ENCODE measurements at places on chromosomes 16 and 17. TPM values are rescaled to one million over a fixed set of nuclear protein-coding genes. Genes with fewer than 3 reads are reported as not detected.
A peak's percentile ranks its signal among the peaks of the same experiment; 100 is the strongest.

DNA sequence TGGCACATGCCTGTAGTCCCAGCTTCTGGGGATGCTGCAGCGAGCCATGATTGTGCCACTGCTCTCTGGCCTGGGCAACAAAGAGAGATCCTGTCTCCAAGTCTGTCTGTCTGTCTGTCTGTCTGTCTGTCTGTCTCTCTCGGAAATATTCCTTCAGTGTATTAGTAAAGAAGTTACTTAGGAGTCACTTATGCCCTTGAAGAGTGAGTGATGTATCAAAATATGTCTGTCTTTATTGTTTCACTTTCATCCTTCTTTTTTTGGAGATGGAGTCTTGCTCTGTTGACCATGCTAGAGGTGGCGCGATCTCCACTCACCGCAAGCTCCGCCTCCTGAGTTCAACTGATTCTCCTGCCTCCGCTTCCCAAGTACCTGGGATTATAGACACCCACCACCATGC lies 410.5 kb downstream of the WWOX start:
- no peak overlapping the region for H3K4me3 ChIP-seq
- peaks cover 2% of the 10 kb centered on the region for H3K4me1 ChIP-seq
- no peak for DNase-seq

The WWP2 gene
- total RNA-seq: 43.3 TPM

The PPL gene
- total RNA-seq: not detected

The ATP5PD gene
- total RNA-seq: 237 TPM

DNA sequence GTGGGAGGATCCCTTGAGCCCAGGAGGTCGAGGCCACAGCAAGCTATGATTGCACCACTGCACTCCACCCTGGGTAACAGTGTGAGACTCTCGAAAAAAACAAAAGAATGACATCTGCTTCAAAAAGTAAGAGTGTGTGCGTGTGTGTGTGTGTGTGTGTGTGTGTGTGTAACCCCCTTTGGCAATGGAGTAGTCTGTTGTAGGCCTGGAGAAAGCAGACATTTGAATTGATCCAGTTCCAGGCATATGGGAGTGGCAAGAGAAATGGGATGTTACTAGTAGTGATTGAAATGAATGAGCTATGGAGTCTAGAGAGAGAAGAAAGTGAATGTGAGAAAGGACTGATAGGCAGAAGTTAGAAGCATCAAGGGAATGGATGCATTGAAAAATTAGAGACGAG lies 9.9 kb downstream of the CASC3 start:
- peak overlapping the region; percentile 49 for H3K27ac ChIP-seq

GRCh38 chr16:67543036-67543435 lies 14.4 kb downstream of the RIPOR1 start:
- no peak overlapping the region for H3K27ac ChIP-seq
- no peak overlapping the region for H3K4me3 ChIP-seq
- H3K36me3 ChIP-seq: peaks cover 12% of the 10 kb centered on the region
- H3K4me1 ChIP-seq: peaks cover 29% of the 10 kb centered on the region

The SOST gene
- total RNA-seq: not detected

The KRT31 gene
- total RNA-seq: not detected

GRCh38 chr16:51763072-51763661 lies 612.1 kb upstream of the SALL1 start:
- no peaks in the 10 kb centered on the region for H3K4me1 ChIP-seq
- H3K4me3 ChIP-seq: no peak overlapping the region
- H3K27me3 ChIP-seq: peaks cover 12% of the 10 kb centered on the region
- DNase-seq: no peak
- H3K27ac ChIP-seq: no peak overlapping the region
- no peaks in the 10 kb centered on the region for H3K36me3 ChIP-seq

DNA sequence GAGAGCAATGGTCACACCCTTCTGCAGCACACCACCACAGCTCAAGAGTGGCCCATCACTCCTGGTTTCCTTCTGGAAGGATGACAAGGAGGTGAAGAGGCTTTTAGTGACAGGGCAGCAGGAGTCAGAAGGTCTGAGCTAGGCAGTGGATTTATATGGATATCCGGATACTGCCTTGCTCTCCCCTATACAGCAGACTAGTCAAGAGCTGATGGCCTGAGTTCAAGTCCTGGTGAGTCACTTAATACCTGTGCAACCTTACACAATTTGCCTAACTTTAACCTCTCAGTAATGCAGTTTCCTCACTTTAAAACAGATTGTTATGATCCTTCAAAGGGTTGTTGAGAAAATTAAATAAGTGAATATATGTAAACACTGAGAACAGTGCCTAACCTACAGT lies 22.9 kb downstream of the MYO18A start:
- no peak overlapping the region for H3K4me3 ChIP-seq
- peaks cover 32% of the 10 kb centered on the region for H3K4me1 ChIP-seq
- H3K27me3 ChIP-seq: no peaks in the 10 kb centered on the region
- DNase-seq: no peak

The PRSS27 gene
- total RNA-seq: 2.3 TPM

DNA sequence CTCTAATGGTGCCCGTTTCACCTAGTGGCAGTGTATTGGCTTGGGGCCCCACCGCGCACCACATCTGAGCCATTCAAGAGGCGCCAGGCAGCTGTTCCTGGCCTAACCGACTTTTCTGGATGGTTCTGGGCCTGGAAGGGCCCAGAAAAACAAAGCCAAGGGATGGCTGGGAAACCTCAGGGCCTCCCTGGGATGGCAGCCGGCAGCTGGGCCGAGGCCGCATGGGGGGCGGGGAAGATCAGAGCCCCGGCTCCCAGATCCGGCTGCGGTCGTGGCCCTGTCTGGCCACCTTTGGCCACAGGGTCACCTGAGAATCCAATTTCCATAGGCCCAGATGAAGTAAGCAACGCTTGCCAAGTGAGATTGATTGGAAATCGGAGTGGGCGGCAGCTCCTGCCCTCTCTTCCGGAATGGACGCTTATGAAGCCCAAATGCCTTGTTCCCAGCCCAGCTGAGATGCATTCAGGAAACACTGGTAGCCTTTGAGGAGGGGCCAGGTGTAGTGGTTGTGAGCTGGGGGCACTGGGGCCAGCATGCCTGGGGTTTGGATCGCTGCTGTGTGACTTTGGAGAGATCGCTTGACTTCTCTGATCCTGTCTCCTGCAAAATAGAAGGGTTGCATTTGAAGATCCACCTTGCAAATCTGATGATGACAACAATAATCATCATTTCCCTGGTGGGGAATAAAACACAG lies 163.8 kb upstream of the GSE1 start:
- no peaks in the 10 kb centered on the region for H3K27me3 ChIP-seq
- H3K36me3 ChIP-seq: no peaks in the 10 kb centered on the region
- H3K27ac ChIP-seq: no peak overlapping the region
- H3K4me3 ChIP-seq: no peak overlapping the region
- H3K4me1 ChIP-seq: peaks cover 30% of the 10 kb centered on the region

GRCh38 chr16:81693744-81694303 lies 85.3 kb upstream of the PLCG2 start:
- no peaks in the 10 kb centered on the region for H3K4me1 ChIP-seq
- DNase-seq: no peak

- DNase-seq: no peak
- no peaks in the 10 kb centered on the region for H3K36me3 ChIP-seq
- no peaks in the 10 kb centered on the region for H3K27me3 ChIP-seq
Observed at GRCh38 chr17:73612031-73612472, 32.2 kb downstream of the SDK2 start.

- peaks cover 14% of the 10 kb centered on the region for H3K4me1 ChIP-seq
- DNase-seq: peak; percentile 51
- H3K27me3 ChIP-seq: no peaks in the 10 kb centered on the region
- H3K27ac ChIP-seq: no peak overlapping the region
- H3K4me3 ChIP-seq: no peak overlapping the region
Observed at GRCh38 chr16:22217890-22218730, 12.0 kb downstream of the EEF2K start.

DNA sequence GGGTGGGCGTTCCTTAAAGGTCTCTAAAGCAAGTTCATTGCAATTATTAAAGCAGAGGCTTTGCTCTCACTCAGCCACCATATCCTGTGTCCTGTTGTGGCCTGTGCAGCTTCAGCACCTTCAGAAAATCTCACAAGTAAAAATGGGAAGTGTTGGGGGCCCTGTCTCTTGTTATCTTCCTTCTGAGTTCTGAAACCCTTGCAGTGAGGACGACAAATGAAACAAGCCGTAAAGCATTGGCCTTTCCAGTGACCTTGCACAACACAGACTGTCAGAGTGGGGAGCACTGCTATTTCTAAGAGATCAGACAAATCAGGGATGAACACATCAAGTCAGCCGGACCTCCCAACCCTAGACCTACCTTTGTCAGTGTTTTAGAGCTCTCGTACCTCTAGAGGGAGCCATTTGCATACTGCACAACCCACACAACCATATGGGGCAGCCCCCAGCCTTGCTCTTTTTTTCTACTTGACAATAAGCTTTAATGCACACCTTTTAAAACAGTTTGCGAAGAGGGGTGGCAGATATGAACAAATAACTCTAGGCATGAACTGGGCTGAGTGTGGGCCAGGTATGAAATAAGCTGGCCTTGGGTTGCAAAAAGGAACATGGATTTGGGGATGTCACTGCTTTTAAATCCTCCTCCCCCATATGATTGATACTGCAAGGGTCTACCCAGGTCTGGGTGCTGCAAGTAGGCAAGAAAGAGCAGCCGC lies 89.8 kb downstream of the KATNIP start:
- no peak overlapping the region for H3K4me3 ChIP-seq
- DNase-seq: peak; percentile 57
- no peak overlapping the region for H3K27ac ChIP-seq
- H3K36me3 ChIP-seq: peaks cover 4% of the 10 kb centered on the region
- H3K4me1 ChIP-seq: no peaks in the 10 kb centered on the region

GRCh38 chr16:87266846-87267245 lies 50.3 kb downstream of the C16orf95 start:
- H3K27ac ChIP-seq: no peak overlapping the region
- H3K36me3 ChIP-seq: no peaks in the 10 kb centered on the region
- H3K27me3 ChIP-seq: no peaks in the 10 kb centered on the region
- H3K4me3 ChIP-seq: no peak overlapping the region
- no peak for DNase-seq

- peaks cover 18% of the 10 kb centered on the region for H3K27me3 ChIP-seq
- peak overlapping the region; percentile 85 for H3K4me3 ChIP-seq
- no peaks in the 10 kb centered on the region for H3K36me3 ChIP-seq
- H3K27ac ChIP-seq: peak overlapping the region; percentile 81
Observed at GRCh38 chr16:21301168-21301894, 23.2 kb upstream of the CRYM start.

DNA sequence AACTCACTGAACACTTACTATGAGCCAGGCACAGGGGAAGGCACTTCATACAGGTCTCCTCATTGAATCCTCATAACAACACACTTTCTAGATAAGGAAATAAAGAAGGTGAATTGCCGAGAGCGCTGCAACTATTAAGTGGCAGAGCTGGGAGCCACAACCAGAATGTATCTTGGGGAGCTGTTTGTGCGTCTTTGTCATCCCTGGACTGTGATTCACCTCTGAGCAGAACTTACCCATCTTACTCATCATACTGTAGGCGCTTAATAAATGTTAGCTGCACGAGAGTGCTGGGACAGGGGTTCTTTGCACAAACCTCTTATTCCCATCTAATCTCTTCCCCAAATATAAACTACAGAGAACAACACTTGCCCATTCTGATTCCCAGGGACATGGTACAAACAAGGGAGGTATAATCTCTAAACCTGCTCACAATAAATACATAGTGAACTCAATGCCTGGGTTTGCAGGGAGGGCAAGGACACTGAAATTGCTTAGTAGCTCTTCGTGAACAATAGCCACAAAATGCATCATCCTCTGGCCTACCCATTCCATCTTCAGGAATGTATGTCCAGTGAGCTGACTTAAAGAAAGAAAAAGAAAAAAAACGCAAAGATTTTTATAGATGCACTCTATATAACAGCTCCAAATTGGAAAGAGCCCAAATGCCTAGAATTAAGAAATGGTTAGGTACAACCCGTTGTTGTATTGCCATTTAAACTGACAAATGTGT lies 43.0 kb downstream of the MYO18A start:
- H3K4me3 ChIP-seq: peak overlapping the region; percentile 34
- H3K36me3 ChIP-seq: no peaks in the 10 kb centered on the region
- peak; percentile 78 for DNase-seq

The TEX14 gene
- total RNA-seq: 0.21 TPM

DNA sequence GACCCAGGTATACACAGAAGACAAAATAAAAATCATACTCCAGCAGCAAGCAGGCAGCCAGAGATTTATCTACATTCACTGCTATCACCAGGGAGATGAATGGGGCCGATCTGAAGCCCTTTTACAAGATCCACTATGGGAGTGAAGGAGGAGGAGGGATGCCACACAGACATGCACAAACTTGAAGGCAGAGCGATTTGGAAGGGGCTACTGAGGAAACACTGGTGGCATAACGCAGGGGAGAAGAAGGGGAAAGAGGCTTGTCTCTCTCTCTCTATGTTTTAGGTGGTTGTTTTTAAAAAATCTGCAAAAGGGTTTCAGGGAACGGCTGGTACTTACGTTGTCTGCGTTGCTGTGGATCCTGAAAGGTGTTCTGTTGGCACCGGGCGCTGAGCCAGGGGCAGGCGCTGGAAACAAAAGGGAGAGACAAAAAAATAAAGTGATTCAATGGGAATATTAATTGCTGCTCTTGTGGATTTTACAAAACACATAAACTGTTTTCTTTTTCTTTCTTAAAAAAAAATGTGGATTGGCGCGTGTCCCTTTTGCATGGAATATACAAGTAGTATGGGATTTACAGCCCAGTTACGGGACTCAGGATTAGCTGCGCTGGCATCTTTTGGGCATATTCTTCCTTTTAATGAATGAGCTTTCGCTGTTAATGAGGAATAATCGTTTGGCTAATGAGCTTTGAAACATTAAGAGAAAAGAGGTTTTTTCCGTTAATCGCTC lies 255.3 kb upstream of the PMFBP1 start:
- no peaks in the 10 kb centered on the region for H3K27me3 ChIP-seq
- no peaks in the 10 kb centered on the region for H3K4me1 ChIP-seq
- H3K4me3 ChIP-seq: no peak overlapping the region
- H3K36me3 ChIP-seq: peaks cover 9% of the 10 kb centered on the region

The NEK8 gene
- 4.0 TPM for total RNA-seq

DNA sequence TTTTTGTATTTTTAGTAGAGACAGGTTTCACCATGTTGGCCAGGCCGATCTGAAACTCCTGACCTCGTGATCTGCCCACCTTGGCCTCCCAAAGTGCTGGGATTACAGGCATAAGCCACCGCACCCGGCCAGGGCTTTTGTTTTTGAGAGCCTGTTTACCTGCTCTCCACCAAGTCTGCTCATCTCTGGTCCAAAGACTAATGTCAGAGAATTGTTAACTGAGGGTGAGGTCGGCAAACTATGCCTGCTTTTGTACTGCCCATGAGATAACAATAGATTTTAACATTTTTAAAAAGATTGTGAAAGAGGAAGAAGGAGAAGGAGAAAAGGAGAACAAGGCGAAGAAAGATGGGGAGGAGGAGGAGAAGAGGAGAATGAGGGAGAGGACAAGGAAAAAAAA lies 26.0 kb downstream of the TMEM238L start:
- no peaks in the 10 kb centered on the region for H3K27me3 ChIP-seq
- H3K4me1 ChIP-seq: no peaks in the 10 kb centered on the region
- no peak for DNase-seq
- no peak overlapping the region for H3K27ac ChIP-seq

- no peak overlapping the region for H3K27ac ChIP-seq
- no peaks in the 10 kb centered on the region for H3K27me3 ChIP-seq
- DNase-seq: no peak
- H3K36me3 ChIP-seq: peaks cover 5% of the 10 kb centered on the region
- no peak overlapping the region for H3K4me3 ChIP-seq
- peaks cover 16% of the 10 kb centered on the region for H3K4me1 ChIP-seq
Observed at GRCh38 chr17:40251576-40251975, 32.5 kb downstream of the WIPF2 start.

Data from activated CD4-positive, alpha-beta T cell treated with anti-CD3 and anti-CD28 coated beads for 36 hours (primary cell).